Activated naive CD4-positive, alpha-beta T cell treated with anti-CD3 and anti-CD28 coated beads, Interleukin-2, amount 10 ng/mL, durations not matched to agents 7 days and 5 days (primary cell): ENCODE measurements at places on chromosomes 4 and X.

GRCh38 chr4:139297001-139297410 is 4.3 kb upstream of the NAA15 start:
- peaks cover 15% of the 10 kb centered on the region for H3K36me3 ChIP-seq
- peaks cover 42% of the 10 kb centered on the region for H3K4me1 ChIP-seq
- DNase-seq = no peak
- H3K4me3 ChIP-seq = no peak overlapping the region
- no peak overlapping the region for H3K27ac ChIP-seq

DNA sequence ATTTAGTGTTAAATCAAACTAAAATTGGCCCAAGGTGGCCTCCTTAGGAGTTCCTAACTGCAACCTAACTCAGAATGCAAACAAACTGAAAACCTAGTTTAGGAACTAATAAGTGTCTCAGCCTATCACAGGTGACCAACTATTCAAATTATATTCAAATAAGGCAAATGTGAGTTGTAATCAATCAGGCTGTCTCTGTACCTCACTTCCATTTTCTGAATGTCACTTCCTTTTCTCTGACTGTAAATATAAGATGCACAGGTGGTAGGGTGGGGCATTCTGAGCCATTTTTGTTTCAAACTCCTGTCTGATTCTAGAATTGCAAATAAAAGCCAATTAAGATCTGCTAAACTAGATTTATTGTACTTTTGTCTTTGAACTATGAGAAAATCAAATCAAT is 401.5 kb downstream of the PPP3CA start:
- H3K36me3 ChIP-seq = no peaks in the 10 kb centered on the region
- H3K4me3 ChIP-seq = no peak overlapping the region
- no peak for DNase-seq
- H3K27ac ChIP-seq = no peak overlapping the region
- H3K27me3 ChIP-seq = no peaks in the 10 kb centered on the region

DNA sequence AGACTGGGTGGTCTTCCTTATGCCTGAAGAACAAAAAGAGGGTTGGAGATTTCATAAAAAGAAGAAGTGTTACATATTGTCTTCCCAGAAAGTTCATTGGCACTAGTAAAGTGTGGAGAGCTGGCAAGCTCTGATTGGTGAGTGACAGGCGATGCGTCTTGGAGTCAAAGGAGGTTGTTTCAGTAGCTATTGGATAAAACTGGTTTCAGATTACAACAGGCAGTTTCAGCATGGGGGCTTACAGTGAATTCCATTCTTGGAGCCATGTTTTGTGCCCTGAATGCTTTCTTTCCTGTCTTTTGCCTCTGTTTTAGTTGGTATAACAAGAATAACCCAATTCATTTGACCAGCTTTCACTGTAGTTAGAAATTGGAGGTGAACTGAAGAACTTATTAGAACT is 750.5 kb downstream of the ADGRL3 start:
- H3K4me1 ChIP-seq = no peaks in the 10 kb centered on the region
- H3K27me3 ChIP-seq = no peaks in the 10 kb centered on the region
- no peak for DNase-seq
- H3K4me3 ChIP-seq = no peak overlapping the region
- H3K36me3 ChIP-seq = no peaks in the 10 kb centered on the region
- no peak overlapping the region for H3K27ac ChIP-seq

DNA sequence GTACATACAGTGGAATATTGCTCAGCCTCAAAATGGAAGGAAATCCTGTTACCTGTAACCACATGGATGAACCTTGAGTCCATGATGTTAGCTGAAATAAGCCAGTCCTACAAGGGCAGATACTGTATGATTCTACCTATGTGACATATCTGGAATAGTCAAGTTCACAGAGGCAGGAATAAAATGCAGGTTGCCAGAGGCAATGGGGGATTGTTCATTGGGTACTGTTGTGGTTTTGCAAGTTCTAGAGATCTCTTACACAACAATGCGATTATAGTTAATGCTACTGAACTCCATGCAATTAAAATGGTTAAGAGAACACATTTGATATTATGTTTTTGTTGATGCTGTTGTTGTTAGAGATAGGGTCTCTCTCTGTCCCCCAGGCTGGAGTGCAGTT is 74.6 kb downstream of the SHROOM2 start:
- no peak overlapping the region for H3K4me3 ChIP-seq
- no peaks in the 10 kb centered on the region for H3K36me3 ChIP-seq
- H3K27ac ChIP-seq = no peak overlapping the region
- H3K27me3 ChIP-seq = peaks cover 15% of the 10 kb centered on the region
- no peak for DNase-seq

GRCh38 chr4:112726041-112726440 is 89.1 kb downstream of the LARP7 start:
- H3K27me3 ChIP-seq = peaks cover 5% of the 10 kb centered on the region
- H3K4me3 ChIP-seq = no peak overlapping the region
- DNase-seq = no peak
- H3K36me3 ChIP-seq = no peaks in the 10 kb centered on the region
- H3K27ac ChIP-seq = no peak overlapping the region

DNA sequence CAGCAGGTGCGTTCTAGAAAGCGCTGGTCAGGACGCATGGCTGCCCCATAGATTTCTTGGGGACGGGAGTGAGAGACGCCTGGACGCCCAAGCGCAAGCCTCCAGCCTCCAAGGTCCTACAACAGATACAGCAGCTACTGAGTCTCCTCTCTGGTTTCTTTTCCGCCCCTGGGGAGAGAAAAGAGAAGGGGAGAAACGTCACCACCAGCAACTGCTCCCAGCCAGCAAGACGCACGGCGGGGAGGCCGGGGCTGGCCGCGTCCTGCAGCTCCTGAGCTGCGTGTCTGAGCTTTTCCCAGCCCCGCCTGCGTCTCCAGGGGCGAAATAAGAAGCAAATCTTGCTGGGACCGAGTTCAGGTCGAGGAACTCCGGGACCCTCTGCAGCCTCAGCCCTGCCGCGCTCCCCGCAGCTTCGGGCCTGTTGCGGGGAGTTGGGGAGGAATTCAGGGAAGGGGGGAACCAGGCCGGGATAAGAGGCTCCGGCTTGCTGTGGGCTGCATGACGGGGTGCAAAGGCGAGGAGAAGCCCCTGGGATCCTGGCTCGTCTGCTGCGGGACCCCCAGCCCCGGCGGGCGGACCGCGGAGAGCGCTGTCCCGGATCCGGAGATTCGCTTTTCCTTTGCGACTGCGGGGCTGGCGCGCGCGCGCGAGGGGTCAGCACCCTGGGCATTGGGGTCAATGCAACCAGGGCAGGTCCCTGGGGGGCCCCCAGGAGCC is 6.8 kb upstream of the SHOX start:
- H3K4me3 ChIP-seq = no peak overlapping the region
- H3K4me1 ChIP-seq = no peaks in the 10 kb centered on the region
- H3K27me3 ChIP-seq = peaks cover 86% of the 10 kb centered on the region
- H3K36me3 ChIP-seq = peaks cover 2% of the 10 kb centered on the region
- no peak overlapping the region for H3K27ac ChIP-seq
- no peak for DNase-seq

- no peaks in the 10 kb centered on the region for H3K4me1 ChIP-seq
- H3K27me3 ChIP-seq = no peaks in the 10 kb centered on the region
- DNase-seq = no peak
- no peak overlapping the region for H3K4me3 ChIP-seq
- no peak overlapping the region for H3K27ac ChIP-seq
Measured at GRCh38 chr4:21134994-21135393, 434.7 kb downstream of the PACRGL start.

DNA sequence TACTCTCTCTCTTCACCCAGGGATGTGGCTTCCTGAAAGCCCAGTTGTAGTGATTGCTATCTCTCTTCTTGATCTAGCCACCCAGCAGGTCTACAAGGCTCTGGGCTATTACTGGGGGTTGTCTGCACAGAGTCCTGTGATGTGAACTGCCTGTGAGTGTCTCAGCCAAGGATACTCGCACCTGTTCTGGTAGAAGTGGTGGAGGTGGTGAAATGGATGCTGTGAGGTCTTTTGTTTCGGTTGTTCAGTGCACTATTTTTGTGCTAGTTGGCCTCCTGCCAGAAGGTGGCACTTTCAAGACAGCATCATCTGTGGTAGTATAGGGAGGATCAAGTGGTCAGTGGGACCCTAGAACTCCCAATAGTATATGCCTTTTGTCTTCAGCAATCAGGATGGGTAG is 268.0 kb downstream of the GABRG1 start:
- H3K4me3 ChIP-seq = no peak overlapping the region
- no peaks in the 10 kb centered on the region for H3K36me3 ChIP-seq
- H3K27ac ChIP-seq = no peak overlapping the region
- H3K4me1 ChIP-seq = no peaks in the 10 kb centered on the region
- no peak for DNase-seq

- no peak for DNase-seq
- H3K27me3 ChIP-seq = no peaks in the 10 kb centered on the region
- peaks cover 25% of the 10 kb centered on the region for H3K4me1 ChIP-seq
- H3K36me3 ChIP-seq = peaks cover 4% of the 10 kb centered on the region
- H3K27ac ChIP-seq = no peak overlapping the region
Measured at GRCh38 chr4:52891743-52892142, 29.6 kb downstream of the RASL11B start.

GRCh38 chrX:123308658-123309057 is 124.6 kb downstream of the GRIA3 start:
- H3K27ac ChIP-seq = no peak overlapping the region
- H3K36me3 ChIP-seq = no peaks in the 10 kb centered on the region
- no peak overlapping the region for H3K4me3 ChIP-seq
- H3K27me3 ChIP-seq = no peaks in the 10 kb centered on the region
- DNase-seq = no peak
- no peaks in the 10 kb centered on the region for H3K4me1 ChIP-seq

- no peaks in the 10 kb centered on the region for H3K36me3 ChIP-seq
- no peak overlapping the region for H3K4me3 ChIP-seq
- peaks cover 9% of the 10 kb centered on the region for H3K4me1 ChIP-seq
- no peak overlapping the region for H3K27ac ChIP-seq
- DNase-seq = no peak
Measured at GRCh38 chr4:68469482-68469881, 22.2 kb downstream of the TMPRSS11E start.

DNA sequence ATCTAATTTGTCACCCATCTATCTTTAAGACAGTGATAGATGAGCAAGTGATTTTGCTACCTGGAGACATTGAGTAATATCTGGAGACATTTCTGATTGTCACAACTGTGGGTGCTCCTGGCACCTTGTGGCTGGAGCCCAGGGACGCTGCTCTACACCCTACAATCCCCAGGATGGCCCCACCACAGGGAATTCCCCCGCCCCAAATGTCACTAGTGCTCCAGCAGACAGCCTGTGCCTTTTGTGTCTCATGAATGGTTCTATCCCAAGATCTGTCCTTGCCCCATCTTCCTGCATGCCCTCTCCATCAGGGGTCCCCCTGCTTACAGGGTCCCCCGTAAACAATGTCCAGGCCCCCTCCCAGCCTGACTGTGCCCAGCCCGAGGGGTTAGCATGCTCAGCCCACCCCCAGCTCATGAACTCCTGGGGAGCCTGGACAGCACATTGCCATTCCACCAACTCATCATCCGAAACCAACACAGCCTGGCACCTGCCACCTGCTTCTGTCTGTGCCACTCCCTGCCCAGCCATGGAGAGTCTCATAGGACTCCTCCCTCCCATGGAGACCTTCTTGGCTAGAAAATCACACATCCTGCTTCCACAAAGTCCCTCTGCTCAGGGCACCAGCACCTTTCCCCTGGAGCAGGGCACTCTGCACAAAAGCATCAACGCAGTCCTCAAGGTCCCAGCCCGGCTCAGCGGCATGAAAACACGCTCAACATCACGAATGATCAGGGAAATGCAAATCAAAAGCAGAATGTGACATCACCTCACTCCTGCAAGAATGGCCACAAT is 5.7 kb downstream of the P2RY8 start:
- H3K4me1 ChIP-seq = peaks cover 8% of the 10 kb centered on the region
- DNase-seq = no peak
- peaks cover 18% of the 10 kb centered on the region for H3K36me3 ChIP-seq

DNA sequence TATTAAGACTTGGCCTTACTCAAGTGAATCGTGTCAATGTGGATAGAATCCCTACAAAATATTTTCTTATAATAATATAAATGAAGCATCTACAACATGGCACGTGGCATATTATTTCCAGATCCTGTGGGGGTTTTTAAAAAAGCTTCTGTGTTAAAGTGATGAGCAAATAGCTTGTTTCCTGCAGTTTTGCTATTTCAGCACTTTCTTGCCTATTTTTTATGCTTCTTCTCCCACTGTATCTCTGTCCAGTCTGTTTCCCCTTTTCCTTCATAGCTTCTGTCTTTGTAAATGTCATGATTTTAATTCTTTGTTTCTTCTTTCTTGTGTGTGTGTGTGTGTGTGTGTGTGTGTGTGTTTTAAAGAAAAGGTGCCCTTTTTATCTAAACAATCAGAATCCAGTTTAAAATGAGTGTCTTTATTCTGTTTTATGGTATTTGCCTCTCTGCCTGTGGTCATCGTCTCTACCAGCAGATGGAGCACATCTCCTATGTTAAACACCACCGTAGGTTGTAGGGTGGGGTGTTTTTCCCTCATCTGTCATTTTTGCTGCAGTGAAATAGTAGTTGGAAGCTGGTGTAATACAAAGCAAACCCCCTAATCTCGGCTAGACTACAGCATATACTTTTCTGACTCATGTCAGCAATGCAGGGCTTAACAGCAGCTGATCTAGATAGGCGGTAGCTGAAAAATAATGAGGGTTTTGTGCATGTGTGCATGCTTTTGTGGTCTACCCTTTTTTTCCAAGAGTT is 33.1 kb downstream of the FTHL17 start:
- no peak for DNase-seq
- no peaks in the 10 kb centered on the region for H3K36me3 ChIP-seq
- no peaks in the 10 kb centered on the region for H3K4me1 ChIP-seq
- no peaks in the 10 kb centered on the region for H3K27me3 ChIP-seq

GRCh38 chrX:76555816-76556215 is 128.3 kb downstream of the MAGEE1 start:
- H3K36me3 ChIP-seq = no peaks in the 10 kb centered on the region
- no peaks in the 10 kb centered on the region for H3K4me1 ChIP-seq
- no peaks in the 10 kb centered on the region for H3K27me3 ChIP-seq

DNA sequence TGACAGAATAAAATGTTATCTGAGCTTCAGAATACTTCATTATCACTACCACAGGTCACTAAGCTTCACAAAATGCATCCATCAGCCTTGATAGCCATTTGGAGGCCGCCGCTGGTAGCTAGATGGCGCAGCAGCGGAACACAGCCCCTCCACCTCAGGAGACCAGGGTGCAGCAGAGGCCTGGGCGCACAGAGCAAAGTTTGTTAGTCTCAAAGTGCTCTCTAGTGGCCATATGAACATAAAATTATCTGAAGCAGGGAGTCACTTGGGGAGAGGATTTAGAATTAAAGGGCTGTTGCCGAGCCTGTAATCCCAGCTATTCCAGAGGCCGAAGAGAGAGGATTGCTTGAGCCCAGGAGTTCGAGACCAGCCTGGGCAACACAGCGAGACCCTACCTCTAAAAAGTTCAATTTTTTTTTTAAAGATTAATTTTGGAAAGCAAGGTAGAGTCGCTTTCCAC is 8.1 kb upstream of the DCTD start:
- H3K27ac ChIP-seq = no peak overlapping the region
- peaks cover 28% of the 10 kb centered on the region for H3K27me3 ChIP-seq
- H3K4me1 ChIP-seq = no peaks in the 10 kb centered on the region
- no peaks in the 10 kb centered on the region for H3K36me3 ChIP-seq
- DNase-seq = peak; percentile 73

GRCh38 chr4:155900381-155900780 is 3.1 kb upstream of the TDO2 start:
- DNase-seq = no peak
- no peaks in the 10 kb centered on the region for H3K27me3 ChIP-seq
- H3K4me1 ChIP-seq = no peaks in the 10 kb centered on the region
- H3K4me3 ChIP-seq = no peak overlapping the region
